ENCODE measurements at places on chromosomes 6 and 20. TPM values are rescaled to one million over a fixed set of nuclear protein-coding genes. Genes with fewer than 3 reads are reported as not detected.

DNA sequence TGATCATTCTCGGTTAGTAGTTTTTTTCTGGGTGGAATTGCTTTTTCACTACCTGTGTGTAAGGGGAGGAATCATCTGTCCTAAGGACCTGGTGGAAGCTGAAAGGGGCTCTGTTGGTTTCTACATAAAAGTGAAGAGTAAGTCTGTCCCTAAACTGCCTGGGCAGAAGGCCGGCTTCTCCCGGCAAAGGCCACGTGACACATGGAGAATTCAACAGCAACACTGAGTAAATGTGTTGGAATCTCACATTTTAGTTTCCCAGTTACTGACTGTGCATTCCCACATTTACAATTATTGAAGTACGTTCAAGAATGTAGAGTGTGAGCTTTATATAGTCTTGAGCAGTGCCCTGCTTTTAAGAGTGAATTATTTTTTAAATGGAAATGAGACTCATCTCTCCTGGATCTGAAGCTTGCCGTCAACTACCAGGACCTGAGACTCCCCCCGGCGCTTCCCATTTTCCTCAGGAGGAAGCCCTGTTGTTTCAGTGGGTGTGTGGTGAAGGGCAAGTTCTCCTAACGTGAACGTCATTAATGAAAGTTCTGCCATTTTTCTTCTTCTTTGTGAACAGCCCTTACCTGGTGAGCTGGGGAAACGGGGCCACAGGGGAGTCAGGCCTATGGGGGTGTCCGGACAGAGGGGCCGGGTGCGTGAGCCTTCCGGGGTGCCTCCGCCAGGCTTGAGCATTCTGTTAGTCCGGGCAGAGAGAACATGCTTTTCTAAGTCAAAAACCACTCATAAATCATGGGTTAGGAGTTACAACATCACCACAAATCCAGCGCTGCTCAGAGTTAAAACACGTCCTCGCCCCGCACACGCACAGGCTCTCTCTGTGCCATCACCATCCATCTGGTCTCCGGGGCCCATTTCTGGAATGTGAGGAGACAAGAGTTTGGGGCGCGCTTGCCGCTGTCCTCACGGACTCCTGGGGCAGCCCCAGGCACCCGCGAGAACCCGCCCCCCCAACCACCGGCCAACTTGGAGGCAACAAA is 56.6 kb upstream of the SMOC2 start:
- DNase-seq, result no peak

The OXT gene
- not detected for total RNA-seq

GRCh38 chr20:36802326-36803222 is 29.0 kb upstream of the DSN1 start:
- DNase-seq, result peak; percentile 36

GRCh38 chr20:59123011-59123677 is 40.5 kb upstream of the ZNF831 start:
- DNase-seq, result no peak

The SCRT2 gene
- total RNA-seq, result not detected

GRCh38 chr6:37947468-37947867 is 127.9 kb downstream of the ZFAND3 start:
- no peak for DNase-seq

- DNase-seq, result no peak
Measured at GRCh38 chr6:149176971-149177667, 140.4 kb upstream of the TAB2 start.

The DACT2 gene
- total RNA-seq, result not detected

GRCh38 chr6:3745566-3746118 is 5.9 kb downstream of the PXDC1 start:
- DNase-seq, result no peak

The HLA-DOA gene
- total RNA-seq, result not detected

GRCh38 chr6:155301867-155302266 is 12.4 kb downstream of the TFB1M start:
- no peak for DNase-seq

DNA sequence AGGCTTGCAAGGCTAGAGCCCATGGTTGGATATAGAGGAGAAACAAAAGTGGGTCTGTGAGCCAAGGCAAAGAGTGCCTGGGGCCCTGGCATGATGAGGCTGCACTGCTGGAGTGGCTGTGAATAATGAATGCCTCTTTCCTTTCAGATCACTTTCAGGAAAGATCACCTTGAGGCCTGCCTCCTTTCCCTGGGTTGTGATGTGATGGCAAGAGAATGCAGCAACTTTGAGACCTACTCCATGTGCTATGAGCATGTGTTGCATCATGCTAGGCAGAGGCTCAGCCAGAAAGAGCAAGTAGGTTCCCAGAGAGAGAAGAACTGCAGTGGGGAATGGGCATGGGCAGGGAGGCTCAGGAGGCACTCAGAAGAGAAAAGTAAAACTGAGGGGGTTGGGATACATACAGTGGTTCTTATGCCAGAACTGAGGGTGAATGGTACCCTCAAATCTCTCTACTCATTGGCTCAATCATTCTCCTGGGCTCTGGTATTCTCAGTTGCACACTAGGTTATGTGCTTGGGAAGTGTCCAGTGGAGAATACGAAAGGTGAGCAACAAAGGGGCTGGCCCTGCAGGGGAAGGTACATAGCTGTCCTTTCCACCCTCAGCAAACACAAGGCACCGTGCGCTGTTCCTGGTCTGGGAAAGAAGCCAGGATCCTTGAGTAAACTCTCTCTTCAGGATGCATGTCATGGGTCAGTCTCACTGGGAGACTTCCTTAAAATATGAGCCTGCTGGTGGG is 45.9 kb downstream of the CD164 start:
- peak; percentile 89 for DNase-seq

The TRIM15 gene
- 0.79 TPM for total RNA-seq

The FRS3 gene
- 3.9 TPM for total RNA-seq

The TNNC2 gene
- 0.79 TPM for total RNA-seq

- DNase-seq, result peak; percentile 55
Measured at GRCh38 chr20:32521780-32522525, 63.2 kb downstream of the NOL4L start.

GRCh38 chr6:166644681-166645080 is 17.6 kb upstream of the RPS6KA2 start:
- no peak for DNase-seq

DNA sequence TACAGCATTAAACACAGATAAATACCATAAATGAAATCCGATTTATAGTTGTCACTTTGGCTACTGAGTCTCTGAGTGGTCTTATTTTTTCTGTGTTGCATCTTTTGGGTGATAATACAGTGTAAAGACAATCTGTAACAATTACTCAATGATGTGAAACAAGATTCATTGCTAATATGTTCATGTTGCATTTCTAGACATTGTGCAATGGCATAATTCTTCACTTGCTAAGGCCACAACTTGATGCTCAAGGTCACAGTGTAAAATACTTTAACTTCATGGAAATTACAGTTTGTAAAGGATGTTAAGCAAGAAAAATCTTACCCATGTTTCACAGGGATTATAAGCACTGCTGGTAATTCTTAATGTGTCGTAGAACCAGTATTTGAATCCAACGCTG is 74.9 kb upstream of the SMLR1 start:
- no peak for DNase-seq

DNA sequence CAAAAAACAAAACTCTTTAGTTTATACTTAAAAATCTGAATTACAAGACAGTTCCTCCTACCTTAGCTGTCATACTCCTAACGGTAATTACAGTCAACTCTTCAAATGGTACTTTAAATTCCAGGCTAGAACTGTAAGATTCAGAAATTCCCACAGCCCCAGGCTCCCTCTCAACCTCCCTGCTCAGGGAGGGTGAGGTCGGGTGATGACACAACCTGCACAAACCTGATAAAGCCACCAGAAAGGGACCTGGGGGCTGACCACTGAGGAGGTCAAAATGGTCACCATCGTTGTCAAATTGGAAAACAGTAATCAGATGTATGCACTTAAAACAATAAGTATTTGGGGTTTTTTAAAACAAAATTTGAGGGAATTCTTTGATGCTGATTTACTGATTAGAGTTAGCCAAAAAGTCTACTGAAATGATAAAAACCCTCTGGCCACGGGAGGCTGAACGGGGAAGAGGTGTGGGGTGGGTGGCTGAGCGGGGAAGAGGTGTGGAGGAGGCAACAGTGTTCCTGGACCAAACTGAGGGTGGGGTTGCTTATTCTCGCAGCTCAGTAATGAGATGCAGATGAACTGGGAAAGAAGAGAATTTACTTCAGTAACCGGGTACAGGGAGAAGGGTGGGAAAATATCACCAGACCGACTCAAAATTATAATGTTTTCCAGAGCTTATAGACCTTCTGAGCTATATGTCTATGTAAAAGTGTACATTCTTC is 52.4 kb downstream of the SLC22A1 start:
- no peak for DNase-seq

The OR2H1 gene
- not detected for total RNA-seq

The VARS1 gene
- total RNA-seq, result 133 TPM

DNA sequence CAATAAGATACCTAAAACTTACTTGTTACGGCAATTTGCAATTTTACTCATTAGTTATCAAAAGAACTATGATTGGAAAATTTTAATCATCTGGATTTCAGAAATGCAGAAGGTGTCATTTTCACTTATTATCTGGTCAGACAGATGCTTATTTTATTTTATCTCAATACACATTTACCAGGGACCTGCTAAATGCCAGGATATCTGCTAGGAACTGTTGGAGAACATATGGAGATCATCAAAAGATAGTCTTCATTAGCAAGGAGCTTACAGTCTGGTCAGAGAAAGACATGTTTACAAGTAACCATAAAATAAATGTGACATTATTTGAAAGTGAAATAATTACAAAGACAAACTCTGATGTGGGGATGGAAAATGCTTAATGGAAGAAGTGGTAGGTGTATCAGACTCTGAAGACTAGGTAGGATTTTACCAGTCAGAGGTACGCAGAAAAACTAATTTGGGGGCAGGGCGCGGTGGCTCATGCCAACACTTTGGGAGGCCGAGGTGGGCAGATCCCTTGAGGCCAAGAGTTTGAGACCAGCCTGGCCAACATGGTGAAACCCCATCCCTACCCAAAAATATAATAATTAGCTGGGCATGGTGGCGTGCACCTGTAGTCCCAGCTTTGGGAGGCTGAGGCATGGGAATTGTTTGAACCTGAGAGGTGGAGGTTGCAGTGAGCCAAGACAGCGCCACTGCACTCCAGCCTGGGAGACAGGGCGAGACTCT is 137.8 kb downstream of the MYB start:
- no peak for DNase-seq

The CCN6 gene
- not detected for total RNA-seq

DNA sequence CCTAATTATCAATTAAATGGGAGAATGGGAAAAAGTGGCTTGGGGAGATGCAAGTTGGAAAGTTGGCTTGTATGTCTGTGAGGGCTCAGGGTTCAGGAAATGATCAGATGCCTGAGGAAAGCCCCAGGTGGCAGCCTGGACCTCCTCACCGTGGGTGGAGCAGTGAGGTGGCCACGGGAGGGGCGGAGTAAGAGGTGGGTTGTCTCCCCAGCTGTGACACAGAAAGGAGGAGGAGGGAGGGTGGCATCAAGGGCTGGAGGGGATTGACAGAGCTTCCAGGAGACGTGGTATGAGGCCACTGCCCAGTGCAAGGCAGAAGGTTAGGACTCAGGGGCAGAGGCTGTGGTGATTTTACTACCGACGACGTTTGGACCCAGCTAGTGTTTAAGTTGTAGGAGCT is 672.2 kb downstream of the PRKN start:
- DNase-seq, result no peak

DNA sequence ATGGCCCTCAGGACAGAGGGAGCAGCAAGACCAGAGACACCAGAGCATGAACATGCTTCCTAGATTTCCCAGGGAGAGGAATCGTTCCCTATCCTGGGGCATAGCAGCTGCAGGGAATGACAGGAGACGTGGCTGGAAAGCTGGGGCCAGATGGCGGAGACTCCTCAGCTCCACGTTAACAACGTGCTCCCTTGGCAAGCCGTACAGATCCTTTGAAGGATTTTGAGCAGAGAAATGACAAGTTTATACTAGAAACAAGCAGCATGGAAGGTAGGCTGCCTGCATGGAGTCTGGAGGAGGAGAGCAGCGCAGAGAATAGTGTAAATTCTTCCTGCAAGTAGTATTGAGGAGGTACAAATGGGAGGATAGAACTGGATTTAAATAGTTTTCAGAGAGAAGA is 11.7 kb downstream of the MYLIP start:
- DNase-seq, result no peak

DNA sequence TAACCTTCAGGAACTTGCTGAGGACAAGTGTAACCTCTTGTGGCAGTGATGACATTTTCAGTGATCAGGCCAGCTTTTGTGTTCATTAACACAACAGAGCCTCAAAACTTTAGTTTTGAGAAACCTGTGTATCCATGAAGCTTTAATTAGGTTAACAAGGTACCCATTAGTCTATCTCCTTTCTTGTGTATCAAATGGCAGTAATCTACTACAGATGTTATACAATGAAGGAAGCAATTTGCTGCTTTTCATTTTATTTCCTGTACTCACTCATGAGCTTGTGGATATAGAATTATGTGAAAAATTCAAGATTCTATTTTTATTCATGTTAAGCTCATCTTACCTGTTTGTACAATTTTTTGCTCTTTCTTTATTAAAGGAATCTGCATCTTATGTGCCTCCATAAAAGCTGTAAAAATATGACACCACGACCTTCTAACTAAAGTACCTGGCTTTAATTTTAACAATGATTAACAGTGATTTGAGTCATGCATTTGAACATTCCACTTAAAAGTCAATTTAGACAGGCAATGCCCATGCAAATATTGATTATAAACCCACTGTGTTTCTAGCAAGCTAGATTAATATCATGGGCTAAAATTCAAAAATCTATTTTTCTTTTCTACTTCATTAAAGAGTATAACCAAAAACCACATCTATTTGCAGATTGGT is 897.3 kb downstream of the KIF16B start:
- no peak for DNase-seq

DNA sequence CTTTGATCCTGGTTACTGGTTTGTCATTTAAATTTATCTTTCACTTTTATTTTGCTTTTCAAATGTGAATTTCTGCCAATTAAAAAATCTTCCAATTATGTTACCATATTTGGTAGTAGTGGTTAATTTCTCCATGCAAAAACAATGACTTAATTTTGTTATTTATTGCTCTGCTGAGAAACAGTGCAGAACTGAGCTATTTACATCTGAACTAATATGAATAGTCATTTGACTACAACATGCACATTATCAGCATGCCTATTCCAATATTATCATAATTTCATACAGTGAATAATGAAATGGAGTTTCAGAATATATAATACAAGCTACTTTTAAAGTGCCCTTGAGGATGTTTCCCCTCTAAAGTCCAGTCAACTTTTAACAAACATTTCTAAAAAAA is 517 bp downstream of the PLN start:
- DNase-seq, result no peak

The OPRL1 gene
- 0.15 TPM for total RNA-seq

The PCMT1 gene
- total RNA-seq, result 121 TPM

Data from MCF 10A (cell line).